ENCODE measurements at places on chromosomes 11 and 22. TPM values are rescaled to one million over a fixed set of nuclear protein-coding genes. Genes with fewer than 3 reads are reported as not detected.

The SLC29A2 gene
- total RNA-seq, result 8.5 TPM

The GPR83 gene
- 0.05 TPM for total RNA-seq

GRCh38 chr11:114683007-114683406, 4.7 kb downstream of the NXPE2 start:
- no peak for DNase-seq

DNA sequence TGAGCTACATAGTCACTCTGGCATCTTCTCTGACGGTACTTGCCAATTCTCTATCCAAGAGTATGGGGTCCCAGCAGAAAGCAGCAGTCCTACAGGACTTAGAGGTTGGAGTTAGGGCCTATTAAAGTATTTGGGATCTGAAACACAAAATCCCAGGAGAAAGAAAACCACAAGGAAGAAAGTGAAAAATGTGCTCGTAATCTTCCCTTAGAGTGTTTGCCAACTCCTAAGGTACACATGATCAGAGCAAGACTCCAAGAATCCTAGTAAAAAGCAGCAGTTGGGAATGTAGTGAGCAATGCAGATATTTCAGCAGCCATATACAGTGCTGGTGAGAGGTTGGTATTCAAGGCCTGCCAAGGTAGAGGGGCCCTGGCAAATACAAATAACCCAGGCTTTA, 71.6 kb downstream of the EXT2 start:
- no peak for DNase-seq

- peak; percentile 32 for DNase-seq
Observed at GRCh38 chr22:22913989-22914388, 26.4 kb downstream of the IGLL5 start.

DNA sequence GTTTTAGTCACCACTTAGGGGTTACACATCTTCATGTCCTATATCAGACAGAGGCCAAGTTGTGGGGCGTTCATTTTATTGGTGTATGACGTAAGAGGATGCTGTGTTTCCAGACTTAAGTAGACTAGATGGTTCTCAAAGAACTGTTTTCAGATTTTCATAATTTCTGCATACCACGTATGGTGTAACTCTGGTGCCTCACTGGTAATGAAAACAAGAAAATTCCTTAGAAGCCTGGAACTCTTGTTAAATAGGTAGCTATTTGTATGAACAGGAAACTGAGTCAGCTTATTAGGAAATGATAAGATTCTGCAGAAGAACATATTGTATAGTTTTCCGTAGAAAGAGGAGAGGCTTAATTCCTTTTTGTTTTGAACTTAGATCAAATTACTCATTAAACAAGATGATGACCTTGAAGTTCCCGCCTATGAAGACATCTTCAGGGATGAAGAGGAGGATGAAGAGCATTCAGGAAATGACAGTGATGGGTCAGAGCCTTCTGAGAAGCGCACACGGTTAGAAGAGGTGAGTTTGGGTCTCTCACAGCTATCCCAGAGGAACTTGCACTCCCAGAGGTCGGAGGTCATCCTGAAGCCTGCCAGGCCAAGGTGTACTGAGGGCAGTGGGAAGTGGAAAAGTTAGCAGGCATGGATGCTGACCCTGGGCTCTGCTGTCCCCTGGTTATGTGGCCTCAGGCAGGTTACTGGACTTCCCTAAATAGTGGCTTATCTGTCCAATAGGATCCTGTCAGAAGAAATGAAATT, 3.9 kb downstream of the CDC45 start:
- DNase-seq, result no peak

DNA sequence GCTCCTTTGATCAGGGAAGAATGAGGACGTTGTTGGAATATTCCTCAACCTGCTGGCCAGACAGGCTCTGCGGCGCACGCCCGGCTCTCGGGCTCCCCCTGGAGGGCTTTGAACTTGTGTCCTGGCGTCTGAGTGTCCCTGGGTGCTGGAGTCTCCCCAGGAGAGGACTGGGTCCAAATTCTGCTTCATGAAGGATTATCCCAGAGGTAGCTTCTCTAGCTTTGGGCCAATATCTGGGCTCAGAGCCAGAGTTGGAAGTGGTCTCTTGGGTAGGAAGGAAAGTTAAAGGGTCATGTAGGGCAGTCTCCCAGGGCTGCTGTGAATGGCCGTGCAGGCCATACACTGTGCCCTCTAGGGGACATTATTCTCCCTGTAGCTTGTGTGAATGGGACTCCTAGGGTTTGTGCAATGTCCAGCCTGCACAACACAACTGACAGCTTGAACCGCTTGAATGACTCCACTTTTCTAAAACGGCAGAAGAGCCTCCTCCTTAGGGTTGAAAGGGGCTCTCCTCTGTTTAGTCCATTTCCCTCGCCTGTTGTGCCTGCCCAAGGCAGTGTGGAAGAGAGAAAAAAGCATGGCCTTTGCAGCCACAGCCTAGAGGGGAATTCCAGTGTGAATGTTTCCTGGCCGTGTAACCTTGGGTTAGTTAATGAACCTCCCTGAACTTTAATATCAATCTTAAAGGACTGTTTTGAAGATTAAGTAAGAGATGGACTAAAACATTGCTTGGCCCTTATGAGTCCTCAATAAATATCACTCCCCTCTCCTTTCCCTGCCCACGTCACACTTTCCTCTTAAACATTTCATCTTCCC, 111.2 kb upstream of the THY1 start:
- DNase-seq, result peak; percentile 79

GRCh38 chr11:11391169-11391568, 38.1 kb upstream of the CSNK2A3 start:
- no peak for DNase-seq

DNA sequence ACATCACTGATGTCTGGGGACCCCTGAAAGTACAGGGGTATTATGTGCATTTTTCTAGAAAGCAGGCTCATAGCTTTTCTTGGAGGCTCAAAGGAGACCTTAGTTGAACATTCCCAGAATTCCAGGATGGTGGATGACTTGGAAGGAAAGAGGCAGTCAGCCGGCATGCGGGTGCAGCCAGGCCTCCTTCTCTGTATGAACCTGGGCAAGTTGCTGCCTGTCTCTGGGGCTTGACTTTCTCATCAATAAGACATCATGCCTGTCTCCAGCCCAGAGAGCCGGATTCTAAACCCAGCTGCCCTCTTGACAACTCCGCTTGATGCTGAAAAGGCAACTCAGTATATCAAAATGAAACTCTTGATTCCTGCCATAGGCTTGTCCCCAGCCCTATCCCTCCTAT, 12.6 kb downstream of the MS4A15 start:
- no peak for DNase-seq

DNA sequence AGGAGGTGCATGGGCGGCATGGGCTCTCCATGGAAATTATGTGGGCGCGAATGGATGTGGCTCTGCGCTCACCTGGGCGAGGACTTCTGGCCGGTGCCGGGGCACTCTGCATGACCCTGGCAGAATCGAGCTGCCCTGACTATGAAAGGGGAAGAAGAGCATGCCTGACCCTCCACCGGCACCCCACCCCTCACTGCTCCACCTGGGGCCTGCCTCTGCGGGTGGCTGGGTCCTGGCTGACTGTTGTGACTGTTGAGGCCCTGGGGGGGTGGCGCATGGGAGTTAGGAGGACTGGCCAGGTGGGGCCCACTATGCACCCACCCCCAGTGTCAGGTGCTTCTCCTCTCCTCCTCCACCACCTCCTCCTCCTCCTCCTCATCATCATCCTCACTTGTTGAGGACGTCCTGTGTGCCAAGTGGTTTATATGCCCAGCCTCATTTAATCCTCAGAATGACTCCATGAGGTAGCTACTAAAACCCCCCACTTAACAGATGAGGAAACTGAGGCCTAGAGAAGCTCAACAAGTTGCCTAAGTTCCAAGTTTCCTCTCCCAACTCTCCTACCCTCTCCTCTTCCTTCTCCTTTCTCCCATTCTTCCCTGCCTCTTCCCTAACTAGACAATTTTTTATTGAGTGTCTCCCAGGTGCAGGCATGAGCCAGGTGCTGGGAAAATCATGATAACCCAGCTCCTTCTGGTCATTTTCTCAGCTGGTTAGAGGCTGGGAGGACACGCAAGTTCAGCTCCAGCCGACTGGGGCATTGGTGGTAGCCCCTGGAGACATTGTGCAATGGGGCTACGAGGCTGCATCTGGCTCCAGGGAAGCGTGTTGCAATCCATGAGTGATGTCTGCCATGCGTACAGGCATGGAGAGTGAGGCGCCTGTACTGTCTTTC, 2.3 kb downstream of the MYEOV start:
- no peak for DNase-seq

GRCh38 chr11:12141283-12141682, 30.9 kb downstream of the MICAL2 start:
- no peak for DNase-seq

- no peak for DNase-seq
Observed at GRCh38 chr11:2180347-2180746, 8.7 kb upstream of the TH start.

DNA sequence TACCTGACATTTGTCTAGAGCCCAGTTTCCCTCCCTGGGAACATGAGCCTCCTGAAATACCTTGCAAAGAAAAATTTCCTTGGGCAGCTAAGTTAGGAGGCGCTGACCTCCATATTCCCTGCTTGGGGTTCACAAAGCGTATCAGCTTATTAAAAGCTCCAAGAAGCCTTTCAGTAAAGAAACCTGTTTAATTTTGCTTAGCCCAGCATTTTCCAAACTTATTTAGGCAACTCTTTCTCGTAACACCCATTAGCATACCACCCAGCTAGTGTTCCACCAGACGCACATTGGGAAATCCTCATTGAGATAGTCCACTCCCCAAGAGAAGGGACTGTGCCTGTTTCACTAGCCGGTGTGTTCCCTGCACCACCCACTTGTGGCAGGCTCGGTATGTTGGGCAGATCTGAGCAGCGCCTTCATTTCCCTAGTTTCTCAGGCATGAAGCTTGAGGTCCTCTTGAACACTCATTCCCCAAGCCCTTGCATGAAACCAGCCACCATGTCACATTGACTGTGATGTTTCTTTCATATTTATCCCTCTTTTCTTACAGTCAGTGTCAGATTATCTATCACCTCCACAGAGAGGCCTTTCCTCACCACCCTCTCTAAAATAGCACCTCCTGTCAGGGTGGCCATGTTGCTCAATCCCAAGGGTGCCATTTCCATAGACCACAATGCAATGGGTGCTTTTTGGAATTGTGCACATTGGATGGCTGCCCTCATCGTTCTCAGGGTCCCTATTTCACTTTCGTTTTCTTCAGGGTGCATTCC, 12.5 kb upstream of the ELF5 start:
- DNase-seq, result no peak

- DNase-seq, result no peak
Observed at GRCh38 chr22:28316014-28316413, 363.6 kb downstream of the TTC28 start.

DNA sequence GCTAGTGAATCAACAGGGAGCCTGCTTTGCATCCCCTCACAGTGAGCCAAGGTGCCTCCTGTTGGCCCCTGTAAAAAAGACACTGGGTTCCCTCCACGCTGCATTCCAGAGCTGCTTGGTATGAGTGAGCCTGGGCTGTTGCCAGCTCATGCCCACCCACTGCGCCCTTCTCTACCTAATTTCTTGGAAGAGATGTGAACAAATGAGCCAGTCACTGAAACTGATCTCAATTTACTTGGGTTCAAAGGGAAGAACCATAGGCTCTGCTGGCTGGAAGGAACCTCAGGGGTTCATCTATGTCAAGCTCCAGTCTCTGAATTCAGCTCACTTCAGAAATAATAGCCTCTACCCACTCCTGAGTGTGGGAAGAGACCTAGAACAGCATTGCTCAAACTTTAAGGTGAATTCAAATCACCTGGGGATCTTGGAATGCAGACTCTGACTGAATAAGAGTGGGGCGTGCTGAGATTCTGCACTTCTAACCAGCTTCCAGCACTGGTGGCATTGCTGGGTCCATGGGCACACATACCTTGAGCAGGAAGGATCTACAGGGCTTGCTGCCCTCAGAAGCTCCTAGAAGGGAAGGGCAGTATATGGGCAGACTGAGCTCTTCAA, 5.4 kb upstream of the TMPRSS4 start:
- DNase-seq, result no peak

DNA sequence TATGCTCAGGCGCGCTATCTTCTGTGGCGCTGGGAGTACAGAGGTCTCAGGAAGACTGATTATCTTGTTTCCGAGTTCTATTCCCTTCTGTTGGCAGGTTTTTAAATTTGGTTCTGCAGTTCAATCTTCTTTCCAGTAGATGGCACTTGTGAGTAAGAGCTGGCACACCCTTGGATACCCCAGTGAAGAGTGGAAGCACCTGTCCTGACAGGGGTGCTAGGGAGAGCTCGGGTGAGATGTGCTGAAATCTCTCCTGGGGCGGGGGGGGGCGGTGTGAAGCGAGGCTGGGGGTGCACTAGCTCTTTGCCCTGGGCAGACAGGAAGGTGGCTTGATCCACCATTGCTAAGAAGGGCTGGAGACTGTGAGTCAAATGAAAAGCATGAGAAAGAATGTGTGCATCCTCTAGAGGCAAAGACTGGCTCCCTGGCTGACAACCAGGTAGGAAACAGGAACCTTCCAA, 679.9 kb upstream of the CCDC179 start:
- DNase-seq, result peak; percentile 73

DNA sequence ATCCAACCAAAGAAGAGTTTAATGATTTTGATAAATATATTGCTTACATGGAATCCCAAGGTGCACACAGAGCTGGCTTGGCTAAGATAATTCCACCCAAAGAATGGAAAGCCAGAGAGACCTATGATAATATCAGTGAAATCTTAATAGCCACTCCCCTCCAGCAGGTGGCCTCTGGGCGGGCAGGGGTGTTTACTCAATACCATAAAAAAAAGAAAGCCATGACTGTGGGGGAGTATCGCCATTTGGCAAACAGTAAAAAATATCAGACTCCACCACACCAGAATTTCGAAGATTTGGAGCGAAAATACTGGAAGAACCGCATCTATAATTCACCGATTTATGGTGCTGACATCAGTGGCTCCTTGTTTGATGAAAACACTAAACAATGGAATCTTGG, 23.9 kb downstream of the KDM4D start:
- no peak for DNase-seq

Measured in myocyte (in vitro differentiated cells).